Type B pancreatic cell (in vitro differentiated cells): ENCODE measurements at places on chromosomes 5 and 9. TPM values are rescaled to one million over a fixed set of nuclear protein-coding genes. Genes with fewer than 3 reads are reported as not detected.

The ACOT12 gene
- total RNA-seq = 0.46 and 0.74 TPM in 2 replicates

The GRM6 gene
- total RNA-seq = not detected in 2 replicates

The PAIP1 gene
- 79.9 and 95.5 TPM in 2 replicates for total RNA-seq

The GNPDA1 gene
- total RNA-seq = 41.3 and 50.4 TPM in 2 replicates

The SPATA31E1 gene
- not detected in 2 replicates for total RNA-seq

The ADRA1B gene
- total RNA-seq = 2.9 and 9.9 TPM in 2 replicates

The NSG2 gene
- total RNA-seq = 3.1 and 3.9 TPM in 2 replicates

The KCNV2 gene
- not detected in 2 replicates for total RNA-seq

The GPR107 gene
- total RNA-seq = 43.6 and 51.6 TPM in 2 replicates

The RNF180 gene
- total RNA-seq = 3.9 and 4.0 TPM in 2 replicates

The SLC25A48 gene
- total RNA-seq = 3.3 and 8.2 TPM in 2 replicates

The CARTPT gene
- 0.34 and 0.43 TPM in 2 replicates for total RNA-seq

The PCDHA11 gene
- total RNA-seq = 5.2 and 8.1 TPM in 2 replicates

The LCN9 gene
- 1.1 and 2.0 TPM in 2 replicates for total RNA-seq

The ANXA2R gene
- 0.34 and 0.74 TPM in 2 replicates for total RNA-seq

The TRIM36 gene
- total RNA-seq = 14.1 and 55.2 TPM in 2 replicates

The SPINK5 gene
- total RNA-seq = 14.1 and 26.0 TPM in 2 replicates

The PCA3 gene
- total RNA-seq = 0.33 TPM in 1 of 2 replicates, not detected in the other

The ACTBL2 gene
- not detected in 2 replicates for total RNA-seq

The EFCAB9 gene
- total RNA-seq = not detected in 2 replicates

The GOLPH3 gene
- 72.9 and 102 TPM in 2 replicates for total RNA-seq

The GRPEL2 gene
- total RNA-seq = 19.1 and 22.6 TPM in 2 replicates

The ZBTB26 gene
- 7.0 and 11.3 TPM in 2 replicates for total RNA-seq

The C9orf78 gene
- 33.6 and 35.4 TPM in 2 replicates for total RNA-seq

The CMBL gene
- 12.1 and 32.9 TPM in 2 replicates for total RNA-seq

The ZBED3 gene
- 12.5 and 15.4 TPM in 2 replicates for total RNA-seq

The MAMDC4 gene
- 18.4 and 29.1 TPM in 2 replicates for total RNA-seq

The HSD17B3 gene
- total RNA-seq = not detected in 2 replicates

The FOXD4L3 gene
- total RNA-seq = not detected in 2 replicates

The C5 gene
- 4.9 and 10.0 TPM in 2 replicates for total RNA-seq

The CD72 gene
- total RNA-seq = 1.5 and 2.8 TPM in 2 replicates

The GBGT1 gene
- total RNA-seq = 21.0 and 54.9 TPM in 2 replicates

The ARSK gene
- total RNA-seq = 8.1 and 9.1 TPM in 2 replicates

The TXNDC8 gene
- not detected in 2 replicates for total RNA-seq

The CYSTM1 gene
- 49.9 and 73.5 TPM in 2 replicates for total RNA-seq

The KCTD16 gene
- 3.0 and 4.5 TPM in 2 replicates for total RNA-seq

The PKN3 gene
- 6.9 and 11.7 TPM in 2 replicates for total RNA-seq

The PLCXD3 gene
- 5.6 and 7.4 TPM in 2 replicates for total RNA-seq
